Stimulated activated CD4-positive, alpha-beta T cell treated with anti-CD3 and anti-CD28 coated beads, Interleukin-2, amount 100 ng/mL, for 48 hours (primary cell): ENCODE measurements at places on chromosomes 1 and 21.

DNA sequence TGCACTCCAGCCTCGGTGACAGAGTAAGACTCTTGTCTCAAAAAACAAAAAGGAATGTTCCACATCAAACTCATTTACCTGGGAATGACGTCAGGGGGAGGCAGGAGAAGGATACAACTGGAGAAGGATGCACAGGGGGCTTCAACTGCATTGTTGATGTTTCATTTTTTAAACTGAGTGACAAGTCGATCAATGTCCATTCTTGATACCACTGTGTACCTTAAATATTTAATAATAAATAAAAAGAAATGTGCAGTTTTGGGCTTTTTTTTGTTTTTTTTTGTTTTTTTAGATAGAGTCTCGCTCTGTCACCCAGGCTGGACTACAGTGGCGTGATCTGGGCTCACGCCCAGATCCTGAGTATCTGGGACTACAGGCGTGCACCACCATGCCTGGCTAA is 35.8 kb downstream of the PLEKHO1 start:
- DNase-seq, result no peak

DNA sequence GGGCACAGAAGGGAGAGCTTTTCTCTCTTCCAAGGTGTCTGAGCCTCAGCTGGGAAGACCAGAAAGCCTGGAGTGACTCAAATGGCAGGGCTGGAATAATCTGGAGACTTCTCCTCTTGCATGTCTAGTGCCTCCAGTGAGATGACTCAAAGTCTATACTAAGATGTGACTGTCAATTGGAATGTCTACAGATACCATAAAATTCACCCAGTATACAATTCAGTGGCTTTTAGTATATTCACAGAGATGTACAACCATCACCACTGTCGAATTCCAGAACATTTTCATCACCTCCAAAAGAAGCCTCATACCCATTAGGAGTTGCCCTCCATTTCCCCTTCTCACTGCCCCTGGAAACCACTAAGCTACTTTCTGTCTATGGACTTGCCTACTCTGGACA is 47.9 kb upstream of the CNN3 start:
- no peak for DNase-seq

- DNase-seq, result no peak
Observed at GRCh38 chr1:93016171-93016570, 54.9 kb upstream of the DIPK1A start.

- DNase-seq, result no peak
Observed at GRCh38 chr1:223425550-223425949, 32.3 kb downstream of the CCDC185 start.

DNA sequence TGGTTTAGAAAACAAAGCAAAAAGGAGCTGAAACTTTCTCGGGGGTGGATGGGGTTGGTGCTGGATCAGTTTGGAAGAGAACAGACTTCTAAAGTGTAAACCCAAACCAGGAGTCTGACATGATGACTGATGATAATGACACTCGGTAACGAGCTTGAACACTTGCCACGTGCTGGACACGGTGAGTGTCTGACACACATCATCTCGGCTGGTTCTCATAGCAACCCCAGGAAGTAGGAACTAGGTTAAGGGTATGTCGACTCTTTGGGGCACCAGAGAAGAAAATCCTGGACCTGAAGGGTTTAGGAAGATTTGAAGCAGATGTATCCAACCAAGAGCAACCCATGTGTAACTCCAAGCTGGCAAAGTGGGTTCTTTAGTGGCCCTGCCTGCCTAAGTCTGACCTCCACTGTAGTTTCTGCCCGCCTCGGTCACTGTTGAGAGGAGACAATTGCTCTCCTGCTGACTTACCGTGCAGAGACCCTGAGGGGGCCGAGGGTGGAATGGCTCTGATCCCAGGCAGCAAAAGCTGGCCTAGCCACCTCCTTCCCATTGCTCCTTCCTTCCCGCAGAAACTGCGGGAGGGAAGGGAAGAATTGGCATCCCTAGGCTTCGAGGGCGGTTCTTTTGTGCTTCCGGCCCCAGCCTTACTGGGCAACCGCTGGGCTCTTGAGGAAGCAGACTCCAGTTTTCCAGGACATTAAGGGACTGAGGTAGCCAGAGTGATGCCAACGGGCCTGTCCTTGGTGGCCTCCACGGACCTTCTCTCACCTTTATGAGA is 156.0 kb downstream of the TOMM20 start:
- no peak for DNase-seq

- no peak for DNase-seq
Observed at GRCh38 chr1:111770916-111771315, 15.2 kb downstream of the DDX20 start.

- DNase-seq, result no peak
Observed at GRCh38 chr21:19463966-19464365, 1060.4 kb upstream of the TMPRSS15 start.

DNA sequence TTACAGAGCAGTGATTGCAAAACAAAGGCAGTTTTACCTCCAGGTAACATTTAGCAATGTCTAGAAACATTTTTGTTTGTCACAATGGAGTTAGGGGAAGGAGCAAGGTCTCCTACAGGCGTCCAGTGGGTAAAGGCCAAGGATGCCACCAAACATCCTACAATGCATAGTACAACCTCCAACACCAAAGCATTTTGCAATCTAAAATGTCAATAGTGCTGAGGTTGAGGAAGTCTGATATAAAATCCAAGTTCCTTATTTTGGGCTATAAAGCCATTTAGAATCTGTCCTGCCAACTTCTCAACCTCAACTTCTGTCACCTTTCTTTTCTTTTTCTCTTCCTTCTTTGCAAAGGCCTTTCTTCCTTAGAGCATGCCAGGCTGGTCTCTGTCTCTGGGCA is 111.2 kb downstream of the FASLG start:
- no peak for DNase-seq
